ENCODE measurements at places on chromosomes 2 and 18.

DNA sequence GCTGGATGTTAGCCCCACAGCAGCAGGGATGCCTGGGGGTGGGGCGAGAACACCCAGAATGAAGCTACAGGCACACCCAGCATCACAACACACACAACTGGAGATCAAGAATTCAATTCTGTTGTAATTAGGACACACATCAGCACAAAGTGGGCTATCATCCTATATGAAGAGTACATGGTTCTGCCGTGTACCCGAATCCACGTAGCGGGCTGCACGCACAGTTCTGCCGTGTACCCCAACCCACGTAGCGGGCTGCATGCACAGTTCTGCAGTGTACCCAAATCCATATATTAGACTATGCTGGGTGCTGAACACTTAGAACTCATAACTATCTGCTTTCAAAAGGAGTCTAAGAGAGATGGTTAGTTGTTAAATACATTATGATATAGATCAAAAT is 86.5 kb downstream of the EIPR1 start:
- no peak for DNase-seq

DNA sequence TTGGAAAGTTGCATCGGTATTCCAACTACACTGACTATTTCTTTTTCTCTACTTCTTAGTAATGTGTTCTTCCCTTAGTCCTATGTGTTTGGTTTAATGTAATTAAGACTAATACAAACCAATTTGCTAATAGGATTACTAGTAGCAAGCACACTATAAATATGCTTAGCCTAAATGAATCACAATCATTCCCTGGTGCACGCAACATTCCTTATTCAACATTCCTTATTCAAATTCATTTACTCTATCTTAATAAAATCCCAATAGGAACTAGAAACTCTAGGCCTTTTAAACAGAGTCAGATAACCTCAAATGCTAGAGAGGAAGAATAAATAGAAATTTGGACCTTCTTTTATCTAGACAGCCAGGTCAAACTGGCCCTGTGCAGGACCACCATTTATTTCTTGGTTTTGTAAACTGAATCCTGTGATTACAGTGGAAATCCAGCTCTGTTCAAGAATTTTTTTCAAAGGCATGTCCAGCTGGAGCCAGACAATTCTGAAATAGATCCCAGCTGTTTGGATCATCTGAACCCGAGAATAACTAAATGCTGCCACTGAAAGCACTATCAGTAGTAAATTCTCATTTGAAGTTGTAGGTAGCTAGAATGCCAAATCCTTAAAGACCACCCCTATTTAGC is 103.1 kb downstream of the PPP1R1C start:
- no peak for DNase-seq

- DNase-seq, result no peak
Observed at GRCh38 chr2:198116756-198117155, 312.4 kb downstream of the PLCL1 start.

- no peak for DNase-seq
Observed at GRCh38 chr2:160603771-160604510, 110.3 kb upstream of the RBMS1 start.

- DNase-seq, result no peak
Observed at GRCh38 chr18:2411381-2411960, 159.8 kb downstream of the METTL4 start.
